ENCODE measurements at places on chromosomes 16 and 17. TPM values are rescaled to one million over a fixed set of nuclear protein-coding genes. Genes with fewer than 3 reads are reported as not detected.

TMIGD1 gene
- not detected for total RNA-seq

DNA sequence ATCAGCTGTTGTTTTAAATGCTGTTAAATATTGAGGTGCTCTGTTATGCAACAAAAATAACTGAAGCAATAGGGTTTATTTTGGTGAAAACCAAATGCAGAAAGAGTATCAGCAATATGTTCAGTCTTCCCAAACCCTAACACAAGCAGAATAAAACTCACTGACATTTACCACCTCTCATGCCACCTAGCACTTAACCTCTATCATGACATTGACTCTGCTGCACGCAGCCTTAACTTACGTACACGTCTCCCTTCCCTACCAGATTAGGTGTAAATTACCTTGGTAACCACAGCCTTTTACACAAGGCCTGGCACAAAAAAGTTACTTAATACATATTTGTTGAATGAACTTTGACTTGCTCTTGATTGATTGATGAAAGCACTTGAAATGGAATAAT is 9.9 kb upstream of the AKAP1 start:
- no peak for DNase-seq

RNF157 gene
- total RNA-seq, result 28.0 TPM

DNA sequence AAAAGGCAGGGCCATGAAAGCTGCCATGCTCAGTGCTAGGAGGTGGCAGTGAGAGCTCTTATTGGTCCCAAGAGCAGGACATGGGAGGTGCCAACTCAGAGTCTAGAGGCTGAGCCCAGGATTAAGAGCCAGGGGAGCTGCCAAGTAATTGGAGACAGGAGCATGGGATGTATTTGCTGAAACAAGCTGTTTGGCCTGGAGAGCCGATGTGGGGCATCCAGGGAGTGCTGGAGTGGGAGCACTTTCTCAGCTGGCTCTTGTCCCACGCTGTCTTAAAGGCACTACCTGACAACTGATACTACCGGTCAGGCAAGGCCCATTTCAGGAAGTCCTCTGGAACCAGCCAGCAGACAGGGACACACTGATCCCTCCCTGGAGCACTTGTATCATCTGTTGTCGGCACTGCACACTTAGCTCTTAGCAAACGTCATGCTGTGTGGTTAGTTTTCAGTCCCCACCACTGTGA is 19.3 kb downstream of the ANKFN1 start:
- no peak for DNase-seq

DNA sequence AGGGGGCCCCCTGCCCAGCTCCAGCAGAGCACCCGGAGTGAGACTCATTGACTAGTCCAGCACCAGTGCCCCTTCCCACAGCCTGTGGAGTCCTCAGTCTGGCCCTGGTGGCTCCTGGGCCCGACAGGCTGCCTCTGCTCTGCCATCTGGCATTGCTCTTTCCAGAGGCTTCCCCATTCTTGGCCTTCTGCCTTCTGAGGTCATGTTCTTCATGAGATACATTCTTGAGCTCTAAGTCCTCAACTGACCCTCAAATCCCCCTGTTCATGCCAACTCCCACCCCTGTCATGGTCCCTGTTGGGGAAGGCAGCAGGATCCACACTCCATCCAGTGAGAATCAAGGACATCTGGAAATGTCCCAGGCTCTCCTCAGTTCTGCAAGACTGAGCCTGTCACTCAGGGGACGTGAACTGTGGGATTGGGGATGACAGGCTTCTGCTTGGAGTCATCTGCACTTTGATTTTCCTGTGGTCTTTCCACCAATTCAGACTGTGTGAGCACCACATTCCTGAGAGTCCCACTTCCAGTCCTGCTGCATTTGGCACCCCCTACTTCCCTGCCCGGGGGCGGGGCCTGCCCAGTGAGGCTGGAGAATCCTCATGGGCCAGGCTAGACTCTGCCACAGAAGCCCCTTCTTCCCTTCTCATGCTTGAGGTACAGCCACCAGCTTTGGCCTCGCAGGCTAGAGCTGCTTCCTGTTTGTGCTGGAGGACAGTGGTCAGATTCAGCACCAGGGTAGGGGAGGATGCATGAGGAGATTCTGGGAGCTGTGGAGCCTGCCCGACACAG is 2.7 kb downstream of the TRPV2 start:
- no peak for DNase-seq

All from activated CD4-positive, alpha-beta memory T cell treated with anti-CD3 and anti-CD28 coated beads for 36 hours (primary cell).